ENCODE measurements at places on chromosomes 7 and 10. TPM values are rescaled to one million over a fixed set of nuclear protein-coding genes. Genes with fewer than 3 reads are reported as not detected.

DNA sequence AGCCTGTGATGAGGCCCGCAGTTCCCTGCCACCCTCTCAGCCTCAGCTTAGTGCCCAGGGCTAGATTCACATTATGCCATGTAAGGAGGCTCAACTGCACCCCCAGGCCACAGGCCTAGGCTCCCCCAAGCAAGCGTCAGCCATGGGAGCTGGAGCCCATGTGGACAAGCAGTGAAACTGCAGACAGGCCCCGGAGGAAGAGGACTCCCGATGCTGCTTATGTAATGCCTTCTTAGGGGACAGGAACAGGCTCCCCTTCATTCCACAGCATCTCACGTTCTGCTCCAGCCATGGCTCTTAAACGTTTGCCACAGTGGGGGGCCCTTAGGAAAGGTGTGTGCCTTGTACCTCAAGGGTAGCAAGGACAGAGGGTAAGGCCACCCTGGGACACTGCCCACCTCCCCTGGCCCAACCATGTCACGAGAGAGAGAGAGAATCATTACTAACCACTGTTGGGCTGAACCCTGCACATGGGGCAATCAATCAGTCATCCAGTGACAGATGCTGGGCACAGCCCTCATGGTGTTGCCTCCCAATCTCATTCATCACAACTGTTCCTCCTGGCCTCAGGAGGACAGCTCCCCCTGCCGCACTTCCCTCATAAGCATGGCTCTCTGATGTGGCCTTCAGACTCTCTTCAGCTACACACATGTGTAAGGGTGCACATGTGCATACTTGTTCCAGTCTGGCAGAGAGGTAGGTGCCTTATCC, 263.0 kb downstream of the GRID1 start:
- H3K4me1 ChIP-seq, result no peaks in the 10 kb centered on the region
- no peak overlapping the region for H3K4me3 ChIP-seq
- no peaks in the 10 kb centered on the region for H3K36me3 ChIP-seq
- no peak for ATAC-seq

DNA sequence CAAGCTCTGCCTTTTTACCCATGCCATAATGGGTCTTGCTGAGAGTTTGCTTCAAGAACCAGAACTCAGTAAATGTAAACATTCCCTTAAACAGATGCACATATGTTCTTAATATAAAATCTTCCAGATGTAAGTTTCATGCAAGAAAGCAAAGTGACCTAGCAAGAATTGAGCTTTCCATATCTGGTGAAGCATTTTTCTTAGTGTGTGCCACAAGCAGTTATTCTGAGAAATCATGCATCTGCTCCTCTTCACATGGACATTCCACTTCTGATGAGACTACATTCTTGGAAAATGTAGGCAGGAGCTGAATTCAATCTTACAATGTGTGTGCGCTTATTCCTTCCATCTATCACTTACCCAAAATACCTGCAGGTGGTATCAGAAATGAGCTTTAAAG, 227.8 kb upstream of the LRRTM3 start:
- no peaks in the 10 kb centered on the region for H3K27me3 ChIP-seq
- no peaks in the 10 kb centered on the region for H3K4me1 ChIP-seq
- ATAC-seq, result no peak
- no peak overlapping the region for H3K4me3 ChIP-seq
- no peak overlapping the region for H3K27ac ChIP-seq
- H3K36me3 ChIP-seq, result no peaks in the 10 kb centered on the region

- no peak overlapping the region for H3K4me3 ChIP-seq
- H3K27ac ChIP-seq, result no peak overlapping the region
- H3K36me3 ChIP-seq, result no peaks in the 10 kb centered on the region
- H3K4me1 ChIP-seq, result peaks cover 12% of the 10 kb centered on the region
- H3K27me3 ChIP-seq, result peaks cover 38% of the 10 kb centered on the region
Observed at GRCh38 chr10:129849452-129849750, 114.7 kb downstream of the EBF3 start.

SPDYE8 gene
- not detected for total RNA-seq

SPAM1 gene
- not detected for total RNA-seq

- H3K4me1 ChIP-seq, result no peaks in the 10 kb centered on the region
- no peak for ATAC-seq
- H3K4me3 ChIP-seq, result no peak overlapping the region
- no peaks in the 10 kb centered on the region for H3K36me3 ChIP-seq
- no peaks in the 10 kb centered on the region for H3K27me3 ChIP-seq
Observed at GRCh38 chr10:76885816-76886215, 751.8 kb downstream of the KCNMA1 start.

DNA sequence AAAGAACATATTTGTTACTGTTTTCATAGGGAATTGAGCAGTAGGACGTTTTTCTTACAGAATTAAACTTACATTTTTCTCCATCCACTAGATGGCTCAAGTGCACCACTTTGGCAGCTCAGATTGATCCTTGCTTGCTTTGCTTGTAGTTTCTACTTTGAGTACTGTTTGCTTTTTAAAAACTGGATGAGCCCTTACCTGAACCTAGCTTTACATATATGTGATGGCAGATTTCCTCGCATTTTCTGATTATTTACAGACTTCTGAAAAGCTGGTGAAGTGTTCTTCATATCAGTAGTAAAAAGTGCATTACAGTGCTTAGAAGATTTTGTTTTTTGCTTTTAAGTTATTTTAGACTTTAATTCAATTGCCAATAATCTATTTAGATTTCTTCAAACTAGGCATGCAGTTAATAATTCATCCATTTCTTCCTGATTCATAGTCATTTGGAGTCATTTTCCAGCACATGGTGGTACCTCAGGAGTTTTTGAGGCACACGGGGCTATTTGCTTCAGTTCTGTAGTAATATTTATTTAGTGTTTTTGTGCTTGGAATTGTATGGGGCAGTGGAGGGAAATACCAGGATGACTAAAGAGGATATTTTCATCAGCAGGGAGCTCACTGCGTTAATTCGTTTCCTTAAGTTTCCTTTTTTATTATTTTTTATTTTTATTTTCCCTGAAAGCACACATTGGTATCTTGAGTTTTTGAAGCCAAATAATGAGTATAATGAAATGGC, 57.3 kb downstream of the MAPK8 start:
- no peaks in the 10 kb centered on the region for H3K36me3 ChIP-seq
- H3K27ac ChIP-seq, result no peak overlapping the region
- no peak overlapping the region for H3K4me3 ChIP-seq
- no peaks in the 10 kb centered on the region for H3K27me3 ChIP-seq
- H3K4me1 ChIP-seq, result peaks cover 5% of the 10 kb centered on the region

CYP3A7 gene
- not detected for total RNA-seq

GRCh38 chr10:132422903-132423825, 26.2 kb downstream of the PWWP2B start:
- H3K4me1 ChIP-seq, result peaks cover 51% of the 10 kb centered on the region
- H3K27ac ChIP-seq, result peak overlapping the region; percentile 88
- no peaks in the 10 kb centered on the region for H3K27me3 ChIP-seq
- no peak for ATAC-seq
- H3K4me3 ChIP-seq, result no peak overlapping the region

GALNT17 gene
- 29.3 TPM for total RNA-seq

CHN2 gene
- total RNA-seq, result 10.3 TPM

DNA sequence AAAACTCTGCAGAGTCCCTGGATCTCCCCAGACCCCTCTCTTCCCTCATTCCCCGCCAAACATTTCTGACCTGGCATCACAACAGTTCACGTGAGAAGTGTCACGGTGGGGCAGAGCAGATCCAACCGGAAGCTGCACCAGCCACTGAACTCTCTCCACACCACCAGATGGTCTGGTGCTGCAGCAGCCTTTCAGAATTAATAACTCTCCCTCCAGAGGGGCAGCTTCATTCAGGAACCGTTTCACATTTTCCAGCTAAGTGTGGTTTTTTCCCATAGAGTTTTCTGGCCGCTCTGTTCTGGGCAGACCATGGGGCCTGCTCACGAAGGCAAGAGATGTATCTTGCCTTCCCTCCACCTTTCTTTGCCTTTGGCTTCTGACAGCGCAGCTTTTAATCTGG, 486.7 kb upstream of the GALNT17 start:
- no peak for ATAC-seq
- no peak overlapping the region for H3K27ac ChIP-seq
- no peaks in the 10 kb centered on the region for H3K4me1 ChIP-seq
- no peaks in the 10 kb centered on the region for H3K36me3 ChIP-seq
- no peak overlapping the region for H3K4me3 ChIP-seq
- H3K27me3 ChIP-seq, result no peaks in the 10 kb centered on the region

All from gastroesophageal sphincter (tissue), 4 donors.